Activated naive CD8-positive, alpha-beta T cell treated with anti-CD3 and anti-CD28 coated beads for 36 hours (primary cell): ENCODE measurements at places on chromosomes 16 and 17. TPM values are rescaled to one million over a fixed set of nuclear protein-coding genes. Genes with fewer than 3 reads are reported as not detected.

Gene JMJD8
- total RNA-seq: 37.2 TPM

Gene CMTM1
- 2.8 TPM for total RNA-seq

Gene TRIM25
- 109 TPM for total RNA-seq

Gene PDE6G
- total RNA-seq: 9.1 TPM

Gene NEUROD2
- total RNA-seq: not detected

Gene CAMKK1
- 5.0 TPM for total RNA-seq

GRCh38 chr16:50303605-50304466 lies 37.5 kb downstream of the ADCY7 start:
- no peak for DNase-seq
- H3K27ac ChIP-seq: no peak overlapping the region
- no peaks in the 10 kb centered on the region for H3K4me1 ChIP-seq
- no peaks in the 10 kb centered on the region for H3K36me3 ChIP-seq
- H3K4me3 ChIP-seq: no peak overlapping the region
- H3K27me3 ChIP-seq: no peaks in the 10 kb centered on the region

- no peak overlapping the region for H3K4me3 ChIP-seq
- no peak overlapping the region for H3K27ac ChIP-seq
- peaks cover 22% of the 10 kb centered on the region for H3K36me3 ChIP-seq
These were observed 137.4 kb upstream of the COX10 start for GRCh38 chr17:13931800-13932460.

DNA sequence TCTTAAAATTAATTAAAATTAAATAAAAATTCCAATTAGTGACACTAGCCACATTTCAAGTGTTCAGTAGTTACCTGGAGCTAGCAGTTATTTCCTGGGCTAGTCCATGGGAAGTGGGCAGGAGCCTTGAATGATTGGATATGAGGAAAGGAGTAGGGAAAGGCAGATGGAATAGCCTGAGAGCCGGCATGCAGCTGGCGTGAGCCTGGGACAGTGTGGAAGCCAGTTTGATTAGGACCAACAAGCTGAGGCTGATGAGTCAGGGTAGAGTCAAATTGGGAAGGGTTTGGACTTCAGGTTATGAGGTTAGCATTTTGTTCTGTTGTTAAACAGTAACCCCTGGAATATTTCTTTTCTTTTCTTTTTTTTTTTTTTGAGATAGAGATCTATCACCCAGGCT lies 15.3 kb upstream of the GNA13 start:
- no peak overlapping the region for H3K4me3 ChIP-seq
- no peaks in the 10 kb centered on the region for H3K27me3 ChIP-seq
- no peaks in the 10 kb centered on the region for H3K4me1 ChIP-seq

DNA sequence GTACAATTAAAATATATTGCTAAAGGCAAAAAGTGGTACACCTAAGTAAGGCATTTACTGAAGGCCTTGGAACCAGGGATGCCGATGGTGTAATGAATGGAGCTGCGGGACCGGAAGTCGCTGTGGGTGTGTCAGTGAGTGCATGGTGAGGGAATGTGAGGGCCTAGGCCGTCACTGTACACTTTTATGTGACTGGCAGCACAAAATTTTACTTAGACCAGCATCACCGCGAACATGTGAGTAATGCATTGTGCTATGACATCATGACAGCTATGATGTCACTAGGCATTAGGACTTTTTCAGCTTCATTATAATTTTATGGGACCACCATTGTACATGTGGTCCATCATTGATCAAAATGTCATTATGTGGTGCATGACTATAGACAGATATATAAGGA lies 14.7 kb downstream of the ALOX15B start:
- no peaks in the 10 kb centered on the region for H3K36me3 ChIP-seq
- no peak overlapping the region for H3K27ac ChIP-seq
- peaks cover 24% of the 10 kb centered on the region for H3K27me3 ChIP-seq
- no peak for DNase-seq

DNA sequence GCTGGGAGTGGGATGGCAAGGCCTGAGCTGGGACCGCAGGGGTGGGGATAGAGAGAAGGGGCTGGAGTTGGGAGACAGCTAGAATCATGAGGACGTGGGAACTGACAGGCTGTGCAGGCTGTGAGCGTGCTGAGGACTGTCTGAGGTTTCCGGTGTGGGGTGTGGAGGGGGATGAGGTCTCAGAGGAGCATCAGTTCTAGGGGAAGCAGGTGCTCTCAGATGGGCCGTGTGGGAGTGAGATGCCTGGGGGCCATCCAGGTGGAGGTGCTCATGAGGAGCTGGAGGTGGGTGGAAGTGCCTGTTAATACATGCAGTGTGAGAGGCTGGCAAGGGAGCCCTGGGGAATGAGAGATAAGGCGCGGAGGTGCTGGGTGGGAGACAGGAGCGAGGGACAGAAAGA lies 27.2 kb downstream of the HASPIN start:
- peak overlapping the region; percentile 59 for H3K4me3 ChIP-seq
- H3K27ac ChIP-seq: peak overlapping the region; percentile 64
- no peaks in the 10 kb centered on the region for H3K27me3 ChIP-seq
- no peaks in the 10 kb centered on the region for H3K36me3 ChIP-seq
- DNase-seq: peak; percentile 52

- H3K4me3 ChIP-seq: no peak overlapping the region
- H3K27me3 ChIP-seq: no peaks in the 10 kb centered on the region
- peaks cover 33% of the 10 kb centered on the region for H3K36me3 ChIP-seq
These were observed 74.3 kb downstream of the KANSL1 start for GRCh38 chr17:46118964-46119363.

DNA sequence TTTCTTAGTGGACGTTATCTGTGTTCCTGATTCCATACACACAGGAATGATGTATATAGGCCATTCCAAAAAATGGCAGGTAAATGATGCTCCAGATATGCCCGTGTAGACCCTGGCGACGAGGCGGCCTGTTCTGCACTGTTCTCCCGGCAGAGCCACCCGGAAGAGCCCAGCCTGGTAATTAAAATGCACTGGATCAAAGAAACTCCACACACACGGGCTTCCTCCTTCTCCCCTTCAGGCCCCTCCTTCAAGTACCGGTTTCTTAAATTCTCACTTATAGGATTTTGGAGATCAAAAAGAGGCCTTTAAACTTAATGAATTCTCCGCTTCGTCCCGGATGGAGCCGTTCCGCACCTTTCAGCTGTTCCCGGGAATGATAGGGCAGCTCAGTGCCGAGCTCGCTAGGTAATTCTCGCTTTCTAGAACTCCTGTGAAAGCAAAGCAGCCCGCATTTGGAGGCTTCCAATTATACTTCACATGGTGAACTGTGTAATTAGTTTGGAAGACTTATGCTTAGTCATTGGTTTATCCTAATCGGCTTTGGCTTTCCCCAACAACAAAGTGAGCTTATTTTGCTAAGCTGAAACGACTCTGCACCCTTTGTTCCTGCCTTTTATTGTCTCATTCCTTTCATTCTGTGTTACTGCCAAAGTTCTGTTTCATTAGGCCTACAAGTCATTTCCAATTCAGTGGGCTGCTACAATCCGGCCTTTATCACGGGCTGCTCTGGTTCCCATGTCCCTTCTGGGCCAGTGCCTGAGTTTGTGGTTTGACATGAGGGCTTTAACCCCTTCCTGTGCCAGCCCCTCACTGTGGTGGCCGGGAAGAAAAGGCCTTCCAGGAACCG lies 150.0 kb downstream of the MSI2 start:
- peaks cover 10% of the 10 kb centered on the region for H3K36me3 ChIP-seq
- DNase-seq: no peak
- peaks cover 44% of the 10 kb centered on the region for H3K4me1 ChIP-seq
- no peak overlapping the region for H3K4me3 ChIP-seq
- no peaks in the 10 kb centered on the region for H3K27me3 ChIP-seq

- no peak overlapping the region for H3K27ac ChIP-seq
- no peak overlapping the region for H3K4me3 ChIP-seq
- no peaks in the 10 kb centered on the region for H3K4me1 ChIP-seq
- peaks cover 5% of the 10 kb centered on the region for H3K27me3 ChIP-seq
These were observed 122.0 kb downstream of the COPRS start for GRCh38 chr17:31736855-31737625.

- no peak overlapping the region for H3K4me3 ChIP-seq
- H3K27ac ChIP-seq: no peak overlapping the region
- H3K27me3 ChIP-seq: no peaks in the 10 kb centered on the region
- DNase-seq: no peak
- H3K4me1 ChIP-seq: peaks cover 11% of the 10 kb centered on the region
These were observed 27.8 kb upstream of the MEAK7 start for GRCh38 chr16:84532291-84532724.

GRCh38 chr17:73142872-73143381 lies 21.9 kb upstream of the SSTR2 start:
- H3K27ac ChIP-seq: no peak overlapping the region
- H3K36me3 ChIP-seq: peaks cover 7% of the 10 kb centered on the region
- peak; percentile 18 for DNase-seq
- H3K27me3 ChIP-seq: no peaks in the 10 kb centered on the region

GRCh38 chr16:72270531-72270930 lies 98.6 kb upstream of the PMFBP1 start:
- H3K36me3 ChIP-seq: peaks cover 8% of the 10 kb centered on the region
- H3K4me3 ChIP-seq: no peak overlapping the region
- H3K27ac ChIP-seq: no peak overlapping the region
- H3K4me1 ChIP-seq: no peaks in the 10 kb centered on the region
- no peaks in the 10 kb centered on the region for H3K27me3 ChIP-seq

- no peak for DNase-seq
- no peaks in the 10 kb centered on the region for H3K36me3 ChIP-seq
- no peak overlapping the region for H3K4me3 ChIP-seq
- peaks cover 15% of the 10 kb centered on the region for H3K4me1 ChIP-seq
These were observed 11.8 kb downstream of the C16orf74 start for GRCh38 chr16:85738923-85739715.

DNA sequence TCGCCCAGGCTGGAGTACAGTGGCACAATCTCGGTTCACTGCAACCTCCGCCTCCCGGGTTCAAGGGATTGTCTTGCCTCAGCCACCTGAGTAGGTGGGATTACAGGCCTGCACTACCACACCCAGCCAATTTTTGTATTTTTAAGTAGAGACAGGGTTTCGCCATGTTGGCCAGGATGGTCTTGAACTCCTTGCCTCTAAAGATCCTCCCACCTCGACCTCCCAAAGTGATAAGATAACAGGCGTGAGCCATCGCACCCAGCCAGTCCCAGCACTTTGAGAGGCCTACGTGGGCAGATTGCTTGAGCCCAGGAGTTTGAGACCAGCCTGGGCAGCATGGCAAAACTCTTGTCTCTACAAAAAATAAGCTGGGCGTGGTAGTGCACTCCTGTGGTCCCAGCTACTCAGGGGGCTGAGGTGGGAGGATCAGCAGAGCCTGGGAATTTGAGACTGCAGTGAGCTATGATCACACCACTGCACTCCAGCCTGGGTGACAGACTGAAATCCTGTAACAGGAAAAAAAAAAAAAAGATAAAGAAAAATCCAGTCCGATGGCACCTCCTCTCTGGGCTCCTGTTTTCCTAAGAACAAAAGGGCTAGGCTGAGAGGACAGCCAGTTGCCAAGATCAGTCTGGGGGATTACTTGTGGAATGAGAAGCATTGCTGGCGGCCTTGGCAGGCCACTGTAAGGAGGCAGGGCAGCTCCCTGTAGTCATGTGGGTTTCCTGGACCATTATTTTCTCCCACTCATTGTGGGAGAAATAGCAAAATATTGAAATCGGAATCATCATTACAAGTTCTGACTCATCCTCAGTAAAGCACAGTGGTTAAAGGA lies 3.0 kb upstream of the PIPOX start:
- H3K4me1 ChIP-seq: peaks cover 8% of the 10 kb centered on the region
- H3K4me3 ChIP-seq: no peak overlapping the region
- no peak overlapping the region for H3K27ac ChIP-seq
- peaks cover 8% of the 10 kb centered on the region for H3K27me3 ChIP-seq

DNA sequence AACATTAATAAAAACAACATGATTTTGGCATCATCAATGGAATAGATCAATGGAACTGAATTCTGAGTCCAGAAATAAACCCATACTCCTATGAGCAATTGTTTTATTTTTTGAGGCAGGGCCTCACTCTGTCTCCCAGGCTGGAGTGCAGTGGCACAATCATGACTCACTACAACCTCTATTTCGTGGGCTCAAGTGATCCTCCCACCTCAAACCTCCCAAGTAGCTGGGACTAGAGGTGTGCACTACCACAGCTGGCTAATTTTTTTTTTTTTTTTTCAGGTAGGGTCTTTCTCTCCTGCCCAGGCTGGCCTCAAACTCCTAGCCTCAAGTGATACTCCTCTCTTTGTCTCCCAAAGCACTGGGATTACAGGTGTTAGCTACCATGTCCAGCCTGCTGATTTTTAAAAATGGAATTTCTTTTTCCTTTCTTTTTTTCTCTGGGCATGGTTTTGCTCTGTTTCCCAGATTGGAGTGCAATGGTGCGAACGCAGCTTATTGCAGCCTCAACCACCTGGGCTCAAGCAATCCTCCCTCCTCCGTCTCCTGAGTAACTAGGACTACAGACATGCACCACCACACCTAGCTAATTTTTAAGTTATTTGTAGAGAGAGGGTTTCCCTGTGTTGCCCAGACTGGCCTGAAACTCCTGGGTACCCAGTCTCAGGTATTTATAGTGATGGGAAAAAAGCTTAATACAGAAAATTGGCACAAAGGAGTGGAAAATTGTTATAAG lies 7.3 kb upstream of the PRDM7 start:
- DNase-seq: no peak
- no peak overlapping the region for H3K27ac ChIP-seq

DNA sequence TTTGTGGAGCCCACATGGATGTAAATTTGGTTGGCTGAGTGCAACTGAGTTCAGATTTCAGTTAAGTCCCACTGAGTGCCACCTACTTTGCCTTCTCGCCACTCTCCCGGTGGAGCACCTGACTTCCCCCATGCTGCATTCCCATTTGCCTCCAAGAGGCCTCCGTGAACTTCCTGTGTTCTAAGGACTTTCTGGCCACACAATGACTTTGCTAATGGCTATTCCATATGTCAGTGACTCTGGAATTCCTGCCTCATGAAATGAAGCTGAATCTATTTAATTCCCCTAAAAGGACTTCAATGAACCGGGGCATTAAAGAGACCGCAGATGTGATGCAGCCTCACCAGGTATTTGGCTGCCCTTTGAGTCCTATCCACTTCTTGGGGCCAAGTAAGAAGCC lies 29.9 kb downstream of the ABCC12 start:
- no peak overlapping the region for H3K27ac ChIP-seq
- H3K27me3 ChIP-seq: peaks cover 5% of the 10 kb centered on the region
- H3K36me3 ChIP-seq: no peaks in the 10 kb centered on the region
- H3K4me3 ChIP-seq: no peak overlapping the region
- H3K4me1 ChIP-seq: peaks cover 7% of the 10 kb centered on the region

- peaks cover 5% of the 10 kb centered on the region for H3K27me3 ChIP-seq
- no peak for DNase-seq
- no peak overlapping the region for H3K4me3 ChIP-seq
These were observed 475.9 kb downstream of the XYLT1 start for GRCh38 chr16:16994831-16995230.
